ENCODE measurements at places on chromosomes 12 and 14. TPM values are rescaled to one million over a fixed set of nuclear protein-coding genes. Genes with fewer than 3 reads are reported as not detected.

DNA sequence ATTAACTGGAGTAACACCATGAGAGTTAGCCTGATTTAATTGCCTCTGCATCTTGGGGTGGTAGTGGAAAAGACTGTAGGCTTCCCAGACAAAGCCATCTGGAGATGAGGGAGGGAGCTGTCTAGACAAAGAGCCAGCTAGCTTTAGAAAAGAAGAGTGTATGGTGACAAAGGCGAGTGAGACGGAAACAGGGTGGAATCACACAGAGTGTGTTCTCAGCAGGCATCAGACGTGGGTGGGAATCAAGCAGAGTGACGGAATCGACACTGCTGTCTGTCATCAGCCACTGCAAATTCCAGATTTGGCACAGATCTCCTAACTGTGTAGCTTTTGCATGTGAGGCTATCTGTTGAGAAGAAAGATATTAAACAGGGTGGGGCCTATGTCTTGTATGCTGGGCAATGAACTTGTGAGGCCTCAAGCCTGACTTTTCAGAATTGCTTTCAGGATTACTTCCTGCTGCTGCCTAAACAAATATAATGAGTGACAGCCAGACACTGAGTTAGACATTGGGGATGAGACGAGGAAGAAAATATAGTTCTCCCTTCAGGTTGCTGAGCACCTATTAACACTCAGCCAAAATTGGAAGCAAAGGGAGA lies 236.5 kb upstream of the GRIP1 start:
- no peak for DNase-seq

DNA sequence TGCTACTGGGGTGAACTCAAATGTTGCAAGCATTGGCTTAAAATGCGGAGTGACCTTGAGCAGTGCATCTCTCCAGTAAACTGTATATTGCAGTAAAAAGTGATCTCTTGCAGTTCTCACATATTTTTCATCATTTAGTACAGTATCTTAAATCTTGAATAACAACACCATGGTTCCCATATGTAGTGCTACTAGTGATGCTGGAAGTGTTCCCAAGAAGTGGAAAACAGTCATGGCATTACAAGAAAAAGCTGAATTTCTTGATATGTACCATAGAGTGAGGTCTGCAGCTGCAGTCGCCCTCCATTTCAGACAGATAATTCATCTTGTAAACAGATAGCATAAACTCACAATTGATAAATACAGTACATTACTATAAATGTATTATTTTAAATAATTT lies 42.9 kb upstream of the TSPAN8 start:
- no peak for DNase-seq

- no peak for DNase-seq
These were observed 118.6 kb downstream of the APAF1 start for GRCh38 chr12:98763656-98764055.

GRCh38 chr12:122403115-122403770 lies 19.2 kb downstream of the CLIP1 start:
- no peak for DNase-seq

DNA sequence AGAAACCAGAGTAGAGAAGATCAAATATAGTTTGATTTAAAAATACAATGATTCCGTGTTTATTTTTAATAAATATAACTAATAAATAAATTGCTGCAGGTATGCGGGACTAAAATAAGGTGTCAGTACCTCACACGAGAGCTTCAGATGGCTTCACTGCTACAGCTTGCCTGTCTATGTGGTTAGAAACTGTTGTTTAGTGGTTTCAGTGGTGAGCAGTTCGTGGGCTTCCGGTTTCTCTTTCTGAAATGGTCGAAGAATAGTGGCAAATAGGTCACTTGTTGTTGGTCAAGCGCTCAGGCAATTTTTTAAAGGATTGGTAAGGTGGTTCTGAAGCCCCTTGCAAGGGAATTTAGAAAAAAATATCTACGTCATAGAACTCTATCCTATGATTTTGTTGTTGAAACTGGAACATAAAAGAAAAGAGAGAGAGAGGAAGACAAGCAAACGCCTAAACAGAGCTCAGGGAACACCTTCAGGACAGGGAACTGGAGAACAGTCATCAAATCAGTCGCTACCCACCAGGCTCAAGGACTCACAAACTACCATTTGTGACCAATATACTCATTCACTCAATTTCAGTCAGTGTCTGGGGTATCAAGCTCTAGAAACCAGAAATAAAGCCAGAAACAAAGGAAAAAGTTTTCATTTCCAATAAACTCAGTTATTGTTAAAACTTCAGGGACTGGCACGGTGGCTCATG lies 31.3 kb downstream of the GABARAPL1 start:
- no peak for DNase-seq

DNA sequence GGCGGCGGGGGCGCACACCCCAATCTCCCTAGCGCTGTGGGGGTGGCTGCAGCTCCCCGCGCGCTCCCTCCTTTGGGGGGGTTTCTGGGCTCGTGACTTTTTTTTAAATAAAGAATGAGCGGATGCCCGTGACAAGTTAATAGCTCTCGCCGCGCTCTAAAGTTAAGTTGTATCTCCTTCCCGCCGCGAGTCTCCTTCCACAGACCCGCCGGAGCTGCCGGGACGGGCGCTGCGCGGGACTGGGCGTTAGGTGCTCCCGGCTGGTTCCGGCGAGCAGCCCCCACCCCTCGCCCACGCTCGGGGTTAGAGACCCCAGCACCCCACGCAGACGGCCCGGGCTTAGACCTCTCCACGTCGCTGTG lies 82.6 kb upstream of the HMGA2 start:
- DNase-seq: peak; percentile 16

DNA sequence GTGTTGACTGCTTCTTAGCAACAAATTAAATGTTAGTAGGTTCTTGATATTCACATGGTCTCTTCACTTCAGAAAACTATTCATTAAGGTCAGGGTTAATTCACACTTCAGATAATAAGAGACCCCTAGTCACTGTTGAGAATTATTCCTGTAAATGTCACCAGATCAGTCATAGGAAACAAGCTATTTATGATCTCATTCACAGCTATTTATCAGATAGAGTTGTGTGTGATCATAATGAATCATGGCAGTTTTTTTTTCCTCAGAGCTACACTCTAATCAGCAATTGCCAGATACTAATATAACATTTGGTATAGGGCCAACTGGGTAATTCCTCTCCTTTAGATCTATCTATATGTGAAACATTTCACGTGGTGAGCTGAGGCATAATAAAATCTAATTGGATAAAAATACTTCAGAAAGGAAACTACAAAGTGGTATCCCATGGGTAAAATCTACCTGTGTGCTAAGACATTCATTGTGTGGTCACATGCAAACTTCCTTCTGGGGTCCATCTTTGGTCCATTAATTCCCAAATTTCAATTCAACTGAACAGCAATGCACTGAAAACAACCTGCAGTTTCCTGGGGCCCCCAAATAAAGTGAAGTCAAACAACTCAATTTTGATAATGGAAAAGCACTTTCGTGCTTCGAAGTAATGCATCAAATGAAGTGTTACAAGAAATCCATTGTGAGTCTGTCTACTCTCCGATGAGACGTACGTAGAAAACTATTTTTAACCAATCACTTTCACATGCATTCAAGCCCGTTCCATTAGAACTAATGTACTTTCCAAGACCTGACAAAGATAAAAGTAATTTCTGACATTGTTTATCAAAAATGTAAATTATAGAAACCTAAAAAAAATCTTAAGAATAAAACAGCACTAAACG lies 197.0 kb downstream of the ACSS3 start:
- DNase-seq: no peak

DNA sequence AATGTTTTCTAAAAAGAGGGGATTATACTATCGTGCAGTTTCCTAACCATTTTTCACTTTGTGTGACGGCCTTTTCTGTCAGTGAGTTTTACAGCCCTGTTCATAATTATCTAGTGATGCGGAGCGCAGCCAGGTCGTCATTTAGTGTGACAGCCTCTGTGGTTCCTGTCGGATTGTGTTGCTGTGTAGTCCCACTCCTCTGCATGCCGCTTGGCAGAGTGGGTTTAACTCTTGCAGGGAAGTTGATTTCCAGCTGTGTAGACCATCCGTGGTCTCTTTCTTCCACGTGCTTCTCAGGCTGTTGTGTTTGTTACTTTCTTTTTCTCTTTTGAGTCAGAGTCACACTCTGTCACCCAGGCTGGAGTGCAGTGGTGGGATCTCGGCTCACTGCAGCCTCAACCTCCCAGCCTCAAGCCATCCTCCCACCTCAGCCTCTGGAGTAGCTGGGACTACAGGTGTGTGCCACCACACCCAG lies 8.6 kb downstream of the RAN start:
- no peak for DNase-seq

GRCh38 chr12:65638324-65638723 lies 186.0 kb upstream of the HMGA2 start:
- no peak for DNase-seq

GRCh38 chr12:104011253-104011652 lies 38.7 kb downstream of the GLT8D2 start:
- peak; percentile 95 for DNase-seq

- DNase-seq: no peak
These were observed 7.3 kb downstream of the KRT83 start for GRCh38 chr12:52313926-52314325.

DNA sequence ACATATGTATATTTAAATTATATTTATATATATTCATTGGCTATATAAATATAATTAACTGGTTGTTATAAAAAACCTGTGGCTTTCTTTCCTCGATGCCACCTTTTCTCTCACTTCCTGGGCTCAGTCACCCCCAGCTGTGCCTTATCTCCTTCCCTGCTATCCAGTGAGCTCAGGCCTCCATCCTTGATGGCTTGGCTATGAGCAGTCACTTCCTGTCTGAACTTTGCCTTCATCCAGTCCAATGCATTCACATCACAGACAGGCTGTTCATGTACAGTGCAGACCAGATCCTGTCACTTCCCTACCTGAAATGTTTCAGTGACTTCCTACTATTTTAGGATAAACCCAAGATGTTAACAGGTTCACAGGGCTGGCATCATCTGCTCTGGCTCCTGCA lies 115.3 kb upstream of the PRB2 start:
- no peak for DNase-seq

DNA sequence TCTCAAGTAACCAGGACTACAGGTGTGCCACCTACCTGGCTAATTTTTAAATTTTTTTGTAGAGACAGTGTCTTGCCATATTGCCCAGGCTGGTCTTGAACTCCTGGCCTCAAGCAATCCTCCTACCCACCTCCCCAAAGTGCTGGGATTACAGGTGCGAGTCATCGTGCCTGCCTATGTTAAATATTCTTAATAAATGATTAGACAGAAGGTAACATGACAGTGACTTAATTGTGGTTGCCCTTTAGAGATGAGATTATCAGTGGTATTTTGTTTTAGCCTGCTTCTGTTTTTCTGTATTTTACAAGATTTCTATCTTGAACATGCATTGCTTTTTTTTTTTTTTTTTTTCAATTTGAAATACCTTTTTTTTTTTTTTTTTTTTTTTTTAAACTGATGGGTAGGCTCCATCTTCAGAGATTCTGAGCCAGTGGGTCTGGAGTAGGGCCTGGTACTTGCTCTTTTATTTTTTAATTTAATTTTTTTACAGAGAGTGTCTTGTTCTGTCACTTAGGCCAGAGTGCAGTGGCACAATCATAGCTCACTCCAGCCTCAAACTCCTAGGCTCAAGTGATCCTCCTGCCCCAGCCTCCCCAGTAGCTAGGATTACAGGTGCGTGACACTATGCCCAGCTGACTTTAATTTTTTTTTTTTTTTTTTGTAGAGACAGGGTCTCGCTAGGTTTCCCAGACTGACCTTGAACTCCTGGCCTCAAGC lies 88.4 kb downstream of the BORCS5 start:
- no peak for DNase-seq

GRCh38 chr12:115158816-115159215 lies 474.8 kb upstream of the TBX3 start:
- DNase-seq: no peak

DNA sequence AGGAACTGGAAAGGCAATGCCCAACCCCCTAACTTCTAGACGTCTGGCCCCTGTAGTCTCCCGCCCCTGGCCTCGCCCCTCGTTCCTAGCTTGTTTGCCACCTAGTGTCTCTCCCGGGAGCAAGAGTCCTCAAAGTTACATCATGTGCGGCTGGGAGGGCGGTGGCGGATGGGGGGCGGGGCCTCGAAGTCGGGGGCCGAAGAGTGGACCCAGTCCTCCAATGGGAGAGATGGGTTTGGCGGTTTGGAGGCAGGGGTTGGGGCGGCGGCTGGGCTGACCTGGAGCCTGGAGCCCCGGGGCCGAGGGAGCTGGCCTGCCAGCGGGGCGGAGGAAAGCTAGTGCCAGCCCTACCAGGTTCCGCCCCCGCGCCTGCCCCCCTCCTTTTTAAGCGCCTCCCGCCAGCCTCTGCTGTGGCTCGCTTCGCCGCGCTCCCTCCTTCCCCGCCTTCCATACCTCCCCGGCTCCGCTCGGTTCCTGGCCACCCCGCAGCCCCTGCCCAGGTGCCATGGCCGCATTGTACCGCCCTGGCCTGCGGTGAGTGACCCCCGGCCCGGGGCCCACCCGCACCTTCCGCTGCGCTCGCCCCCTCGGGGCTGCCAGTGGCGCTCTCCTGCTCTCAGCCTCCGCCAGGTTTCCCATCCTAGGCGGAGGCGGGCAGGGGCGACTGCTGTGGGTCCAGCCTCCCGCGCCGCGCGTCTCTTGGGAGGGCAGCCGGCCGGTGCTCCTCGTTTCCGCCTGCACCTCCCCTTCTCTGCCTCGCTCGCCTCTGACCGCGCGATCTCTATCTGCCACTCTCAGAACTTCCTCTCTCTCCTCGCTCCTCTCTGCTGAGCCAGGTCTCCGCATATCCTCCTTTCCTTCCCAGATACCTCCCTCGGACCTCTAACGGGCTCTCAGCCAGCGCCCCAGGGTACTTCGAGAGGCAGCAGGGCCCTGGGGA lies at the start of gene PCK2:
PCK2 (plus strand) TSS at position 411 of the 940 bp plus-strand sequence; CDS start at position 506, 95 bp downstream.
- peak; percentile 97 for DNase-seq

- no peak for DNase-seq
These were observed 1.6 kb downstream of the RFX4 start for GRCh38 chr12:106584104-106585064.

DNA sequence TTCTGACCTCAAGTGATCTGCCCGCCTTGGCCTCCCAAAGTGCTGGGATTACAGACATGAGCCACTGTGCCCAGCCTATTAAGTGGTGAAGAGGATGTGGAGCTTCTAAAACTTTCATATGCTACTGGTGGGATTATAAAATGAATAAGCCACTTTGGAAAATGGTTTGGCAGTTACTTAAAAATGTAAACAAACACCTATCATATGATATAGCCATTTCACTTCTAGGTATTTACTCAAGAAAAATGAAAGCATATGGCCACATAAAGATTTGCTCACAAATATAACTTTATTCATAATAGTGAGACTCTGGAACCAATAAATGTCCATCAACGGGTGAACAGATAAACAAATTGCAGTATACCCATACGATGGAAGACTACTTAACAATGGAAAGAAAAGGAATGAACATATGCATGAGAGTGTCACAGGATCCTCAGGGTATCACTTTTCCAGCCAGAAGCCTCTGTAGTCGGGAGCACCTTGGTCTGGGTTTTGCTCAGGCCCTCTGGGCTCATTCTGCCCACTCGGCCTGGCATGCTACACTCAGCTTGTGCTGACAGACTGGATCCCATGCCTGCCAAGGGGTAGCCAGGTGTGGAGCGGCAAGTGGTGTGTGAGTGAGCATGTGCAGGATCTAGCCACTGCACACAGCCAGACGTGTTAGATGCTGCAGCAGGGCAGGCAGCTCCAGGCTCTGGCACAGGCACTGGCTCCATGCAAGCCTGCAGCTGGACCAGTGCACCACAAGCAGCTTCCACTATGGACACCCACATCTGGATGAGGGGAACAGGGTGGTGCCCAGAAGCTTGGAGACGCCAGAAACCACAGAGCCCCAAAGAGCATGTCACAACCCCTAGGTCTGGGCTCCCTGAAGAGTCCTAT lies 213.2 kb upstream of the DIO3 start:
- no peak for DNase-seq

- DNase-seq: no peak
These were observed 209.9 kb downstream of the PHETA1 start for GRCh38 chr12:111158992-111159391.

Gene IAPP
- not detected for total RNA-seq

Gene KRT73
- not detected for total RNA-seq

Gene GTF2A1
- total RNA-seq: 35.0 TPM

Gene SIX1
- 0.33 TPM for total RNA-seq
